Renal pelvis (tissue), 12 donors: ENCODE measurements at places on chromosomes 13 and 19. TPM values are rescaled to one million over a fixed set of nuclear protein-coding genes. Genes with fewer than 3 reads are reported as not detected.

- DNase-seq, result no peak
These were observed 75.4 kb upstream of the TNFSF11 start for GRCh38 chr13:42498521-42498920.

CAB39L gene
- polyA plus RNA-seq, result 21.0 TPM

DNA sequence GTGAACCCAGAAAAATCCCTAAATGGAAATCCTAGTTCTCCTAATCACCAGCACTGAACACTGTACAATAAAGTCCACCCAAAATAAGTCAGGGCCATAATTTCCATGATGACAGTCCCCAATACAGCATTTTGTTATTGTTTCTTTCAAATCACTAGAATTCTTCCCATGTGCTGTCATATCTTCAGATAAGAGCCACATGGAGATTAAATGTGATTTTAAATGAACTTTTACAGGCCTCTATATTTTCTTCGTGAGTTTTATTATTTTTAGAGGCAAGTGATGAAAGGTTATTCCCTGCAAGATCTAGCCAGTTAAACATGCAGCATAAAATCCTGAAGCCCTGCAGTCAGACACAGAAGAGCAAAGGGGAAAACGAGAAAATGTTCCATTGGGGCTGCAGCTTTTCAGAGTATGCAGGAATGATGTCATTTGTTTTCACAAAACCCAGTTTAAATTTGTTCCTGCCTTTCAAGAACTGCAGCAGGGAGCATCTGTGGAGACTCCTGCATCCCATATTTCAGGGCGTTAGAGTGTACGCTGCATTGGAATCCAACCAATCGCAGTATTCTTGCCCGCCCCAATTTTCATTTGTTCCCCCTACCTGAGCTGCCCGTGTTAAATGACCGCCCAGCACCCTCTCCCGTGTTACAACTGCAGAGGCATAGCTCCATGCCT is 167.2 kb upstream of the KLF12 start:
- DNase-seq, result no peak

GRCh38 chr13:99661791-99662190 is 160.5 kb downstream of the TM9SF2 start:
- DNase-seq, result no peak

DNA sequence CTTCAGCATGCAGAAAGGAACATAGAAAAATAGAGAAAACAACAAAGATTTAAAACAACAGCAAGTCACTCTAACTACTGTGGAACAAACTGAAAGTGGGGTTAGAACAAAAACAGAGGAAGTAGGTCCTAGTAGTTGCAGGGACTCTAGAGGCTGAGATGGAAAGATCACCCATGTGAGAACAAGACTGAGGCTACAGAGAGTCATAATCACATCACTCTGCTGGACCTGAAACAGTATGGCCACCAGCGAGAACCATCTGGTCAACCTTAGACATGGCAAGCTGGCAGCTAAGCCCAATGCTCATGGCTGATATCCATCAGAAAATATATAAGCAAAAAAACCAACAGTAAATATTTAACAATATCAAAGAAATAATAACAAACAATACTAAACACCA is 35.8 kb upstream of the ZNF724 start:
- no peak for DNase-seq

DNA sequence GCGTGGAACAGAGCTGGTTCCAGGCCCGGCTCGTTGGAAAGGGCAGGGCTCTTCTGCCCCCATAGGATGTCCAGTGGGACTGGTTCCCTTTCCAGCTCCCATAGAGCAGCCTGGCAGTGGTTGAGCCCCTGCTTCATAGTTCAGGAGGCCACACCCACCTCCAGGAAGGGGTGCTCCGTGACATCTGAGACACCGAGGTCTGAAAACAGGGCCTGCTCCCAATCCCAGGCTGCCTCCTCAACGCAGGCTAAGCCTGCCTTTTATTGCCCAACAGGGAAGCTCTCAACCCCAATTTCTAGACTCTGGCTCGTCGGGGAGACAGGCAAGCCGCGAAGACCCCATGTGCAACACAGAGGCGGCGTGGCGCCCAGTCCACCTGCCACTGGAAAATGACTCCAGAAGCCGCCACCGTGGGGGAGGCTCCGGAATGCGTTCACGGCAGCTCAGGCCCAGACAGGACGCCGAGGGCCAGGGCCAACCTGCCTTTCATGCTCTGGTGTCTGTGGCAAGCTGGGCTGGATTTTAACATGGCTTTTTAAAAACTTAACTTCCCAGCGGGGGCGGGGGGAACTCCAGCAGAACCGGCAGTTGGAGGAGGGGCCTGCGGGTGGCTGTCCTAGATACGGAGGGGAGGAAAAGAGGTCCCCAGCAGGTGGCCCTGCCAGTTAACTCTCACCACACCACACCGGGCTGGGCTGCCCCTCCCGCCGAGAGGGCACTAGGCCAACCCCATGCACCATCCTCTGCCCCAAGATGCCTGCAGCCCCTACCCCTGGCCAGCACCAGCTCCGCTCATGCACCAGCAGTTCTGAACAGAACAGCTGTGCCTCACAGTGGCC is 17.9 kb upstream of the TINCR start:
- peak; percentile 64 for DNase-seq

- no peak for DNase-seq
These were observed 219.5 kb upstream of the TSHZ3 start for GRCh38 chr19:31568724-31569123.

DNA sequence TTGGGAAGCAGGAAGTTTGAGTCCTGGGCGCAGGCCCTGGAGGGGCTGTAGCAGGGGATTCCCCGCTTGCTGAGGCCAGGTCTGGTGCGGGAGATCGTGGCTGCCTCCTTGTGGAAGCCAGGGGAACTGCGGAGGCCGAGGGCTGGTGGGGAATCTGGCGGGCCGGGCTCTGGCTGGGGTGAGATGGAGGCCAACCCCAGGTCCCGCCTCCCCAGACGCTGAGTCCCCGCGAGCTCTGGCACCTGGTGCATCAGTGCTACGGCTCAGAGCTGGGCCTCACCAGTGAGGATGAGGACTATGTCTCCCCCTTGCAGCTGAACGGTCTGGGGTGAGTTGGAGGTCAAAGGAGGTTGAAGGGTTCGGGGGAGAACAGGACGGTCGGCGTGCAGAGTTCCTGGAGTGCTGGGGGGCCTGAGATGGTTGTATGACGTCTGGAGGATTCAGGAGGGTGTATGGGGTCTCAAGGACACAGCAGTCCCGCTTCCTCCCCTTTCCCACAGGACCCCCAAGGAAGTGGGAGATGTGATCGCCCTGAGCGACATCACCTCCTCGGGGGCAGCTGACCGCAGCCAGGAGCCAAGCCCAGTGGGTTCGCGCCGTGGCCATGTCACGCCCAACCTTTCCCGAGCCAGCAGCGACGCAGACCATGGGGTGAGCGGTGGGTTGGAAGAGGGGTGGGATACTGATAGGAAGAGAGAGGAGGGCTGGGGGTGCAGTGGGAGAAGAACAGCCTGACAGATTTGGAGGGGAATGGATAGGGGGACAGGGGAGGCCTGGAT is 13.1 kb downstream of the GRAMD1A start:
- DNase-seq, result peak; percentile 52

GRCh38 chr19:46357846-46358583 is 11.1 kb downstream of the PPP5C start:
- no peak for DNase-seq

GRCh38 chr13:40666933-40667621 is 636 bp upstream of the FOXO1 start:
- DNase-seq, result no peak

KCTD4 gene
- 0.63 TPM for polyA plus RNA-seq

TPM4 gene
- polyA plus RNA-seq, result 475 TPM

DNA sequence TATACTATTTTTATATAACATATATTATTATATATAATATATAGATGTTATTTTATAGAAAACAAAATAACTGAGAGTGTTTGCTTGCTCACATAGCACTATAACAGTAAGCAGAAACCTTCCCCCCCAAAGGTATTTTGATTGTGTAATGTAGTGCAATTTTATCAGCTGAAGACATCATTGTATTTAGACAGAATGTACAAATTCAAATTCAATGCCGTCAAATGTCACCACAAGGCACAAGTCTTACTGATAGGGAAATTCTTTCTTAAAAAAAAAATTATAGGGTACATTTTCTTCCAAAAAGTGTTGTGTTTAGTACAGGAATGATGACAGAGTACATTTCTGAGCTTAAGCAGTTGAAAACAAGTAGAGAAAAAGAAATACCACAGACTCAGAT is 1147.1 kb upstream of the SPRY2 start:
- no peak for DNase-seq

NLRP5 gene
- polyA plus RNA-seq, result not detected
